AG20443 (cell line): ENCODE measurements at places on chromosomes 3 and 15.

DNA sequence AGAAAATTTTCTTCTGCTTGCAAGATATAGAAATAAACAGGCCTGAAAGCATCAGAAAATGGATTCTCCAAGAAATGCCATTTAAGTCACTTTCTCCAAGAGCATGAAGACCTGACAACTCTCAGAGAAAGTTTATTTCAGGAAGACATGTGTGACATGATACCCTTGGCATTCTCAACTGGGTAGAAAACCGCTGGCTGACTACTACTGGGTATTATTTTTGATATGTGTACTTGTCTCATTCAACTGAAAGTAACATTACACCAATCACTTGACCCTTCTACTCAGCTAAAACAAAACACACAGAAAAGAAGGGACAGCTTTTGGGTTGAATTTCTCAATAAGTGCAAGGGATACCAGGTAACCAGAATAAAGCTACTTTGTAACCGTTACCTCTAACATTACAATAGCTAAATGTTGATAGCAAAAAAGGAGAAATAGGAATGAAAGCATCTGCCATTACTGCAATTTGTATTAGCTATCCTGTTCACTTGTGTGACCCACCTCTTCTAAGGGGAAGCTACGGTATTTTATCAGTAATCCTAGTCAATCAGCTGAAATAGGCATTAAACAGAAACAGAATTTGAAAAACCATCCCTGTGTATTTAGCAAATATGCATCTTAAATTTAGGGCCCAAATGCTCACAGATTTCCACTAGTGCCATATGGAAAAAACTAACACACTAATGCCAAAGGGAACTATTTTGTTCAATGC lies 7.3 kb downstream of the TRA2B start:
- no peak for DNase-seq

DNA sequence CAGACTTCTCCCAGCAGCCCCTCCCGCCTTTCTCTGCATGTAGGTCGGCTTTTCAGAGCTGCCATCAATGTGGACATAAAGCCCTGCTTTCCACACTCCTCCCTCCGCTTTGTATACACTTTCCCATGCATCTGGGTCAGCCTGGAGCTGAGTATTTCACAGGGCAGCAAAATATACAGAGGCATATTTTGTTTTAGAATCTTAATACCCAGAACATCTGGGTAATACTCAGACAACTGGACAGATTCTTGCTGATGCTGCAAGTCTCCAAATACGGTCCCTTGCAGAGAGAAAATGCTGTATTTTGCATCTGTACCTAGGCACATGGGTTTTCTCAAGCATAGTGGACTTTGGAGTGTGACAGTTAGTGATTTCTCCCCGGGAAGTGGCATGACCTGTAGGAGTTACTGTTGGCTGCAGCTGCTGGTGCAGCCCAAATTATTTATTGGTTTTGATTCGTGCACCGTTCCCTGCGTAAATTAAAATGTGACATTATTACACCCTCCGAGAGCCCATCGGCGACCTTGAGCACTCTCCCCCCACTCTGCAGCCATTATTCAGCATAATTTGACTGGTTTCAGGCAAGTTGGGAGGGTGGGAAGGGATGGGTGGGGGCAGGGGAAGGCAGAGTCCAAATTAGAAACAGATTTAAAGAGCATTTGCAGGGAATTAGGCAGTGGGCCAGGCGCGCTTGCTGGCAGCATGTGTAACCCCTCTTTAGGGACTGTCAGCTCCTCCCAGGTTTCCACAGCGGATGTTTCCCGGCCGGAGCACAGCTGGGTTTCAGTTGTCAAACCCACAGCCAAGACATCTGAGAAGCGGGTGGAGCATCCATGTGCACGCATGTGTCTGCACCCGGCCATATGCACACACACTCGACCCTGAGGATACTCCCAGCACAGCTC lies 100.8 kb downstream of the CPN2 start:
- DNase-seq: peak; percentile 81

DNA sequence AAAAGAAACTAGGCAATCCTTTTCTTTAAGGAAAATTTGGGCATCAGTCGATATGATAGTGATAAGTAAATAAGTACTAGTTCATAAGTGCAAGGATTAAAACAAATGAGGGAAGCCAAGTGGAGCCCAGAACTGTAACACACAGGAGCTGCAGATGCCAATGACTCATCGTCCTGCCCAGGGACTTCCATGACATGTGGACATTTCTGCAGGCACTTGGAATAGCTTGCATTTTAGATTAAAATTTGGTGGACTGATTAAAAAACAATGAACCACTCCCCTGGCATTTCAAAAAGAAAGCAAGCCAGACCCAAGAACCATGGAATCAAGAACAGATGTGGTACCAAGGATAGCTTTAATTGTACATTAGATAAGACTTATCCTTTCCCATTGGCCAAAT lies 2.9 kb downstream of the SAMD7 start:
- peak; percentile 62 for DNase-seq

DNA sequence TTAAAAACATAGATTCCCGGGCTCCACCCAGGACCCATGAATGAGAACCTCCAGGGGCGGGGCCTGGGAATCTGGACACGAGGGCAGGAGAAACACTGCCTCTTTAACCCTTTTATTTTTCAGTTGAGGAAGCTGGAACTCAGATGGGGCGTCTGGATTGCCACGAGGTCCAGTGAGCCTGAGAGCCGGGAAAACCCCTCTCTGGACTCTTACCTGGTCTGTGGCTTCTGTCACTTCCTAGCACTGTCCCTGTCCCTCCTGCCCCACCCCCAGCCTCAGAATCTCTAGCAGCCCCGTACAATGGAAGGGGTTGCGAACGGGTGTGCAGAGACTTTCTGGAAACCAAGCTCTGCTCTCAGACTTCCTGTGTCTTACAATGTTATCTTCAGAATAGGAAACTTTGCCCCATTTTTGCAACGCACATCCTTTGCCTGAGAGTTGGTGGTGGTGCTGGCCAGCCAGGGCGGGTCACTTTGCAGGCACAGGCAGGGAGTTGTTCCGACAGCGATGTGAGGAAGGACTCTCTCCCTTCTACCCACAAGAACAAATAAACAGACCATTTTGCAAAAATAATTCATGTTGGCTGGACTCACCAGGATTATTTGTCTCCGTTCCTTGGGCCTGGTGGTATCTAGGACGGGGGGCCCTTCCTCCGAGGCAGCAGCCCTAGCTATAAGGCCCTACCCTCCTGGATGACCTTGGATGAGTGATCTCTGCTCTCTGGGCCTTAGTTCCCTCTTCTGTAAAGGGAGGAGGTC lies 59.1 kb downstream of the SMAD6 start:
- DNase-seq: no peak

DNA sequence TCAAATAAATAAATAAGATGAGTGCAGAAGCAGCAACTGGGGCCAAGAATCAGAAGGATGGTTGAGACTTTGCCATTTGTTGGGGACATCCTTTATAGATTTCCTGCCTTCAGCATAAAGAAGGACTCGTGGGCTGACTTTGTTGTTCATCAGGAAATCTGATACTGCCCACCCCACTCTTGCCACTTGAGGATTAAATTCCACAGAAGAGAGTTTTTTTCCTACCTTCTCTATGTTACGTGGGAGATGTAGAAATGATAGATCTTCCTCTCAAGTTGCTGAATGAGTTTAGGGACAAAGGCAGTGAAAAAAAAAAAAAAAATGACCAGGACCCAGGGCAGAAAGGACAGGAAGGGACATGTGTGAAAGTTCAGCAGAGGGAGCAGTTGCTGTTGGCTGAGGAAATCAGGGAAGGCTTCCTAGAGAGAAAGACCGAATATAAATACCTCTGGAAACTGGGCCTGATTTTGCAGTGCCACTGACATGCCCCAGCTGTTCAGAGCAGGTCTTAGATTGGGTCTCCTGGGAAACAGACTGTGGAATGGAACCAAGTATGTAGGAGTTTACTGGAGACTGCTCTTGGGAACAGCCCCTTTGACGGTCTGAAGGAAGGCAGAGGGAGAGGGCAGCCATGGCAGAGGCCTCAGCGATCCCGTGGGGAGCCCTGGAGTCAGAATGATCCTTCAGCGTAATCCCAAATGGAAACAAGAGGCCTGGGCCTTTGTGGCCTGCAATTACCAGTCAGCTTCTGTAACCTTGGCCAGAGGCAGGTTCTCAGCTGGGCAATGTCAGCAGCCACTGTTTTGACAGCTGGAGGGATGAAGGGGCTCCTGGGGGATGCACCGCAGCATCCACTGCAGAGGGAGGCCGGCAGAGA lies 50.9 kb downstream of the C3orf20 start:
- no peak for DNase-seq

DNA sequence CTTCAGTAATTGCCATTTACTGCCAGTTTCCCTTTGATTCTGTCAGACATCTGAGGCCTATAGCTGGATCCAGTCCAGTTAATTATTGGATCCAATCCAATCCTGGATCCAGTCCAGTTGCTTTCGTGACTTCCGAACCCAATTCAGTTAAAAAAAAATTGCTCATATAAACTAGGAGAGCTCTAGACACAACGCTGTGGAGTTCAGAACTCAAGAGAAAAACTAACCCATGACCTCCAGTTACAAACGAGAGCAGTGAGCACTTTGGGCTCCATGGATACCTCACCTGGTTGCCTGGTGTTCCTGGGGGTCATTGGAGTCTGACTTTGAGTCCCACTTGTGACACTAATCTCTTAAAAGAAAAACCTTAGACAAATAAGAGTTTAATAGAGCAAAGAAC lies 269.8 kb downstream of the THSD4 start:
- DNase-seq: no peak

DNA sequence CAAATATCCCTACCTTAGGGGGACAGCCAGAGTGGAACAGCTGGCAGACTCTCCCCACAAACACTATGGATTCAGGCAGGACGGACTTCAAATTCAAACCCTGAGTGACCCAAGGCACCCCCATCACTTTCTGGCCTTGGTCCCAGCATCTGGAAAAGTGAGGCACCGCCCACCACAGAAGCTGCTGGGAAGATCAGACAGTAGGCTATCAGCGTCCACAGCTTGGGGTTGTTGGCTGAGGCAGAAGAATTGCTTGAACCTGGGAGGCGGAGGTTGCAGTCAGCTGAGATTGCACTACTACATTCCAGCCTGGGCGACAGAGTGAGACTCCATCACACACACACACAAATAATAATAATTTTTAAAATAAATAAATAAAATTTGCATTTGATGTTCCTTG lies 8.5 kb downstream of the PFKFB4 start:
- DNase-seq: no peak

- no peak for DNase-seq
These were observed 921.7 kb downstream of the TBL1XR1 start for GRCh38 chr3:176275538-176275937.

- no peak for DNase-seq
These were observed 206.6 kb downstream of the SHQ1 start for GRCh38 chr3:72641684-72642083.

- DNase-seq: peak; percentile 19
These were observed 29.6 kb upstream of the BHLHE40 start for GRCh38 chr3:4949659-4950058.
